ENCODE measurements at places on chromosomes 1 and 21.

DNA sequence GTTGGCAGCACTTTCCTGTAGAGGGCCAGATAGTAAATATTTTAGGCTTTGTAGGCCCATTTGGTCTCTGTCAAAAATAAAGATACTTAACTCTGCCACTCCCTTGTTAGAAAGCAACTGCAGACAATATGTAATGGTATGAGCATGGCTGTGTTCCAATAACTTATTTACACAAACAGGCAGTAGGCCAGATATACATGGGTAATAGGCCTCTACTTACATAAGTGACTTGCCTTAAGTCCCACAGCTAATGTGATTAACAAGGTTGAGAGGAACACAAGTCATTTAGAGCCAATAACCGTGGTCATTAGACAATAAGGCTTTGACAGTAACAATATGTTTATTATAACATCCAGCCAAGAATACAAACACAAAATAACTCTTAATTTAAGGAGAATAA lies 17.4 kb downstream of the CCT8 start:
- no peak for DNase-seq

GRCh38 chr1:9182784-9183257 lies 51.8 kb upstream of the H6PD start:
- peak; percentile 18 for DNase-seq

DNA sequence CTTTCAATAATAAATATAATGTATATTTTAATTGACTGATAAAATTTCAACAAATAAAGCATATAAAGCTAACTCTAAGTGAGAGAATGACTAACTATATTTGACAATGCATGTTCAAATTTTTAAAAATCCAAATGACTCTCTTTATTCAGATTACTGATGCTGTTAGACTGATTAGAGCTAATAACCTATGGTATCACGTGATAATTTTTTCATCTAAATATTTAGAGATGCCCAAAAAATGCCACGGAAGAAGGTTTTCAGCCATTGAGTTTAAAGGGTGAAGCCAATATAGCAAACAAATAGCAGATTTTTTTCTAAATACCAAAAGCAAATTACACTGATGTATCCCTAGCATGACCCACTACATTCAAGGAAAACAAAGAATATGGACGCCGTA lies 61.1 kb upstream of the OR10J4 start:
- DNase-seq, result no peak

- no peak for DNase-seq
Measured at GRCh38 chr1:50180367-50180766, 71.6 kb downstream of the ELAVL4 start.

DNA sequence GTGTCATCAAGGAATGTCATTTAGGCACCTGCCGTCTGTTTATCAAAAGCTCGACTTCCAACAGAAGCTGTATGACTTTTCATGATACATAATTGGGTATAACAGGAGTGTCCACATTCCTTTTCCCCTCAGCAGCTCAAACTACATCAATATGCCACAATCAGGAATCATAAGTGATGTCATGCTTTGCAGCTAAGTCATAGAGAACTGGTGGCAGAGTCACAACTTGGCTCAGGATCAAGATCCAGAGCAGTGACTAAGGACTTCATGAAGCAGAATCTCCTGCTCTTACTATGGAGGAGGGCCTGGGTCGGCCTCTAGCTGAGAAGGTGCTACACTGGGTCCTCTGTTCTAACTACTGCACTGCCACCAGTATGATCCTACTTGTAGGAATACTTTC lies 36.5 kb upstream of the AGBL4 start:
- no peak for DNase-seq

DNA sequence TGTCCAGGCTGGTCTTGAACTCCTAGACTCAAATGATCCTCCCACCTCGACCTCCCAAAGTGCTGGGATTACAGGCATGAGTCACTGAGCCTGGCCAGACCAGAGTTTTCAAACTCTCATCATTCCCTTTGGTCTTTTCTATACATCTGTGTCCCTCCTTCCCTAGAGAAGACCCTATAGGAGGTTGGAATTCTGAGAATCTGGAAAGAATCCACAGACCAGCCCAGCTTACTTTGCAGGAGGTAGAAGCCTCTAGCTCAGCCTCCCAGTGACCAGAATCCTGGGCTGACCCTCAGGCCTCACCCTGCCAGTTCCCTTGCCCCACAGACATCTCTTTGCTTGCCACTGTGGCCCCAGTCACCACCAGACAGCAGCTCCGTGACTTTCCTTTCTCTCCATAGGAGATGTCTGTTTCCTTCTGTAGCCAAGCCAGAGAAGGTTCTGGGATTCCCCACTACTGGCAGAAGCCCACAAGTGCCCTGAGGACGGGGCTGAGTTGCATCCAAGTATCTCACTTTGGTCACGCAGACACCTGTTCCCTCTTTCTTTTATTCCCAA lies 34.7 kb upstream of the KHDRBS1 start:
- no peak for DNase-seq

DNA sequence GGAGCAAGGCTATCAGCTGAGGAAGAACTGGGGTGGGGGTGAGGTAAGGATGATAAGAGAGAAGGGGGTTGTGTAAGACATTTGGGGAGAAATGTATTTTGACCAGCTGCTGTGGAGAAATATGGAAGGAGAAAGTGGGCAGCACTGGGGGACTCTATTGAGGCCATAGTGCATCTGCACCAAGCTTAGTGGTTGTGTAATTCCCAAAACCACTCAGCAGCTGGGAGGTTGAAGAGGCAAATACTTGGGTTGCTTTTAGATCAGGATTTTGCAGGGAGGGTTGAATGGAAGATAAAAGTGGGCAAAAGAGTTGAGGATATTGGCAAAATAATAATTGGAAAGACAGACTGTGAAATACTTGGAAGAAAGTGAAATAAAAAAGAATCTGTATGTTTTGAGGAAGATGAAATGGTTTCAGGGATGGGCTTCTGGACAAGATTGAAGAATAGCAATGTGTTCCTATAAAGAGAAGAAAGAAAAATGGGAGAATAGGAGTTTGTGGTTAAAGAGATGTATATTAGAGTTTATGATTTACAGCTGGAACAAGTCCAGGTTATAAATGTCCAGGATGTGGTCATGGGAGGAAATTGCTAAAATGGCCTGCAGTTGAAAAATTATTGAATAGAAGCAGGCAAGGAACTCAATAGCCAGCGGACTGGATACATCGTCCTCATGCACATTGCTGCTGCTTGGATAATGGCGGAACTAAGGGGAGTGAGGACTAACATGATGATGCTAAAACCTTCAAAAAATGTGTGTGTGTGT lies 162.7 kb downstream of the DNM3 start:
- DNase-seq, result no peak

- DNase-seq, result no peak
Measured at GRCh38 chr1:183879966-183880365, 75.0 kb downstream of the RGL1 start.

GRCh38 chr1:114008993-114009392 lies 29.7 kb downstream of the OLFML3 start:
- no peak for DNase-seq

- no peak for DNase-seq
Measured at GRCh38 chr1:229109320-229109761, 161.6 kb upstream of the RAB4A start.

DNA sequence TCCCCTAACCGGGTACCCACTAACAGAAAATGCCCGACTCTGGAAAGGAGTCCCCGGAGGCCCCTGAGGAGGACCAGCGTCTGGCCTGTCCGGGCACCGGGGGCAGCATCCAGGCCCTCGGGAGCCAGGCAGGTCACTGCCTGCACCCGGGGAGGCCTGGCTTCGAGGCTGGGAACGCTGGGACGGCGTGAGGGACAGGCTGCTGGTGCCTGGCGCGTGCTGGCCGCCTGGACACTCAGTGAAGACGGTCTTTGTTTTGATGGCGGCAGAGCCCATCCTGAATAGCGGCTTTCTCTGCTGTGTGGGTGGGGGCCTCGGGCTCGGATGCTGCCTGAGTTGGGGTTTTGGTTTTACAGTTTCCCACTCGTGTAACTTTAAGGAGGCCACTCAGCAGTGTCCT lies 37.6 kb downstream of the PRKCZ start:
- DNase-seq, result no peak

GRCh38 chr1:233010146-233010545 lies 59.7 kb downstream of the NTPCR start:
- DNase-seq, result no peak

GRCh38 chr21:18810136-18810535 lies 406.6 kb upstream of the TMPRSS15 start:
- no peak for DNase-seq

DNA sequence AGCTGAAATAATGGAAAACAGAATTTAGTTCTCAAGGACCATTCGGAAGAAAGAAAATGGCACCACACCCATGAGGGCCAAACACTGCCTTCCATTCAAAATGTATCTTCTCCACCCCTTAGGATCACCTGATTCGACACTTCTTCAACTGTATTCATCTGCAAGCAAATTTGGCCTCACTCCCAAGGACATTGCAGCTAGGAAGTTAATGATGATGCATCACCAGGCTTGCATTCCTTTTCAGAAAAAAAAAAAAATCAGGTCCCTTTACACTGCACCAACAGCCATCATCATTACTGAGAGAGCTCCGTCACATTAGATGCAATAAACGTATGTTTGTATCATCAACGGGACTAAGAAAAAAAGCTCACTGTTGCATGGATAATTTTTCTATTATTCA lies 368.3 kb downstream of the PCP4 start:
- DNase-seq, result no peak

DNA sequence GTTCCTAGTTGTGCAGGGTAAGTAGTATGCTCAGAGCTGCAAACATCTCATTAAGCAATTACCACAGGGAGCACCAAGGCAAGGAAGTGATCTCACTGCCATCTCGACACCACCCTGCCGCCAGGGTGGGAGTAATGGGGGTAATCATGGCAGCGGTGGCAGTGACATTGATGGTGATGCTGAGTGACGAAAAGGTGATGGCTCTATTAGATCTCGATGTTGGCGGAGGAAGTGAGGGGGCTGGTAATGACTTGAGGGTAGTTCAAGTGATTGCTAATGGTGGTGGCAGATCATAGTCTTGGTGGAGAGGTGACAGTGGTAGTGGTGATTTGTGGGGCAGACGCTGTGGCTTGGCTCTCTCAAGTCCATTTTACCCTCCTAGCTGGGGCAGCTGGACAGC lies 25.4 kb upstream of the TENT5B start:
- no peak for DNase-seq

- peak; percentile 58 for DNase-seq
Measured at GRCh38 chr1:46535063-46535462, 16.4 kb downstream of the KNCN start.

DNA sequence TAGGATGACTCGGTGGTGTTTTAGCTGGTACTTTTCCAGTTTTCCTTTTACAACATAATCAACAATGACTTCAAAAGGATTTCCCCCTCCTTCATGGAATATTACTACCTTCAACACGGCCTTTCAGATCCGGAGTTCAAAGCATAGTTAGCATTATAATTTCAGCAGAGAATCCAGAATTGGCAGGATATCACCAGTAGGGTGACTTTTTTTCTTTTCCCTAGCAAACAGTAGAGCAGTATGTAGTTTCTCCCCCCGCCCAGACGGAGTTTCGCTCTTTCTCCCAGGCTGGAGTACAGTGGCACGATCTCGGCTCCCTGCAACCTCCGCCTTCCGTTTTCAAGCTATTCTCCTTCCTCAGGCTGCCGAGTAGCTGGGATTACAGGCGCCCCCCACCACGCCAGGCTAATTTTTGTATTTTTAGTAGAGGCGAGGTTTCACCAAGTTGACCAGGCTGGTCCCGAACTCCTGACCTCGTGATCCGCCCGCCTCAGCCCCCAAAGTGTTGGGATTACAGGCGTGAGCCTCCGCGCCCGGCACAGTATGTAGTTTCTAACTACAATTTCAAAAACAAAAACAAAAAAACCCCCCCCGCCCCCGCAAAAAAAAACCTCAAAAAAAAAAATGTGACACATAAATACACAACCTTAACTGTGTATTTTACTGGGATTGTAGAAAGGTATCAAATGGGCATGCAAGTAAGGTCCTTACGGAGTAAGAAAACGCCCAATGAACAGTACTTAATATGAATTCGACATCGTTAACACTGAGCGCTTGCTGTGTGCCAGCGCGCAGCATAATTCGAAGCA lies 1.5 kb upstream of the COX20 start:
- DNase-seq, result peak; percentile 34

- no peak for DNase-seq
Measured at GRCh38 chr1:20847611-20848080, 60.5 kb upstream of the HP1BP3 start.

DNA sequence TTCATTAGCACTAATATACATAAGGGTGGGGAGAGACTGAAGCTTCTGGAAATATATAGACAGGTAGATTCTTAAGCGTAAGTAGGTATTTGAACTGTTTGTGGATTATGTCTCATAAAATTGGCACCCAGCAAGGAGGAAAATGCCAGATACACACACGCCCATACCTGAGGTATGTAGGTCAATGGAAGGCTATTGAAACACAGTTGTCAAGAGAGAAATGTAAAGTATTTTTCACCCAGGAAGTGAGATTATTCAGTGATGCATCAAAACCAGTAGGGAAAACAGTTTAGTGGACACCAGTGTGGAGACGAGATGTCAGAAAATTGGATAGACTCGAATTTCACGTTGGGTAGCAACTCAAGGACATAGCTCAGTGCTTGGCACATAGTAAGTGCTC lies 4.7 kb upstream of the RSPH1 start:
- DNase-seq, result no peak

- DNase-seq, result no peak
Measured at GRCh38 chr1:89959719-89960118, 35.2 kb upstream of the ZNF326 start.

DNA sequence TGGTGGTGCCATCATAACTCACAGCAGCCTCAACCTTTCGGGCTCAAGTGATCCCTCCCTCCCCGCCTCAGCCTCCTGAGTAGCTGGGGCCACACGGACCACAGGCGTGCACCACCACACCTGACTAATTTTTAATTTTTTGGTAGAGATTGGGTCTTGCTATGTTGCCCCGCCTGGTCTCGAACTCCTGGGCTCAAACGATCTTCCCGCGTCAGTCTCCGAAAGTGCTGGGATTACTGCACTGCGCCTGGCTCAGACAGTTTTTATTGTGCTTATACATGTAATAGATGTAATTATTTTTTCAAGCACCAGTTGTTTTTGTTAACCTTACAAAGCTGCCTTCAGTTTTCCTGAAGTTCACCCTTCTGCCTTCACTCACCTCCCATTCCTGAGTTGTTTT lies 38.0 kb upstream of the HMGN1 start:
- no peak for DNase-seq

GRCh38 chr1:239647045-239647444 lies 260.7 kb downstream of the CHRM3 start:
- DNase-seq, result no peak
